ENCODE measurements at places on chromosomes 6 and 20. TPM values are rescaled to one million over a fixed set of nuclear protein-coding genes. Genes with fewer than 3 reads are reported as not detected.

Gene CCR6
- 2.3 TPM for total RNA-seq

DNA sequence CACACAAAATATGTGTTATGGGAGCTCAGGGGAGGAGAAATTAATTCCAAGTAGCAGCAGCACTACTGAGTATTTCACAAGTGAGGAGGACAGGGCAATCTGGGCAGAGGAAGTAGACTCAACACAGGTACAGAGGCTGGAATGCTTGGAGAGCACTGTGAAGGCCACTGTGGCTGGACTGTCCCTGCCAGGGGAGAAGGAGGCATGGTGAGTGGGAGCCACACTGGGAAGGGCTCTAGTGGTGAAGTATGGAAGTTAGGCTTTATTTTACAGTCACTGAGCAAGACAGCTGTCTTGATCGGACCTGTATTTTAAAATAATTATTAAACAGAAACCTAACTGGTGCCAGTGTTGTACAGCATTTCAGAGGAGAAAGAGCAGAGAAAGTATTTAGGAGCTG, 28.8 kb downstream of the FAM229B start:
- no peak for DNase-seq

GRCh38 chr6:14117158-14118090, at the start of gene CD83:
Gene CD83, plus strand, starts transcription at chr6:14117772. Its CDS starts 40 bp downstream, at chr6:14117812.
- DNase-seq = peak; percentile 67

- no peak for DNase-seq
Measured at GRCh38 chr20:12798286-12798685, 210.5 kb upstream of the SPTLC3 start.

DNA sequence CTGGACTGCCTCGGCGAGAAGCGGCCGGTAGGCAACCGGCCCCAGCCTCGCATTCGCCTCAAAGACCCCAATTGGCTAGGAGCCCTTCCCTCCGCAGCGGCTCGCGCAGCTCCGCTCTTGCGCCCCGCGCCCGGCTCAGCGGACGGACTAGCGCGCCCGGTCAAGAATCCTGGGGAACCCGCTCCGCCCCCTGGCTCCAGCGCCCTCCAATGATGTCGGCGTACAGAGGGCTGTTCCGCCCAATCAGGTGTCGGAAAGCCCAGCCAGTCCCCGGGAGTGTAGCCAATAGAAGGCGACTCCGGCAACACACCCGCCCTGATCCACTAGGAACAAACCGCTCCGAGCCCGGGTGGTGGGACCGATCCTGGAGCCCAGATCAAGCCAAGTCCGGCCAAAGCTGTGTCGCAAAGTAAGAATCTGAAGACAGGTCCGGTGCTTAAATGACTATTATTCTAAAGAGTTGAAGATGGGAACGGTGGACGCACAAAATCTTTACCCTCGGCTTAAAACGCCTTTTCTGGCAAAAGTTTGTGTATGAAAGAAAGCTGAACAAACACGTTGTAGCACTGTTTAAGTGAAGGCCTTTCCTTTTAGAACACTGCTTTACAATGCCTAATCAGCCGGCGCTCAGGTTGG, 132.2 kb downstream of the OGFRL1 start:
- DNase-seq = peak; percentile 95

DNA sequence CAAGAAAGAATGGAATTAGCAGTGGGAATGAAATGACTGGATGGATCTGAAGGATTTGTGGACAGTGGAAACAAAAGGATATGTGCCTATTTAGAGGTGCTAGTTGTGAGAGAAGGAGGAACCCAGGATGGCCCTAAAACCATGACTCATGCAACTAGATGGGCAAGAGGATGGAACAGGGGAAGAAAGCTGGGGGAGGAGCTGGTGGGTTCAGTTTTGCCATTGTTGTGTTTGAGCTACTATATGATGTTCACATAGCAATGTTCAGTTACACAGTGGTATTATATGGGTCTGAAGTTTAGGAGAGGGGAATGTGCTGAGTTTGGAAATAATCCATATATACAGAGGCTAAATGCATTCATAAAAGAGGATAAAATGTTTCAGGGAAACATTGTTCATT, 125.7 kb upstream of the SSTR4 start:
- no peak for DNase-seq

DNA sequence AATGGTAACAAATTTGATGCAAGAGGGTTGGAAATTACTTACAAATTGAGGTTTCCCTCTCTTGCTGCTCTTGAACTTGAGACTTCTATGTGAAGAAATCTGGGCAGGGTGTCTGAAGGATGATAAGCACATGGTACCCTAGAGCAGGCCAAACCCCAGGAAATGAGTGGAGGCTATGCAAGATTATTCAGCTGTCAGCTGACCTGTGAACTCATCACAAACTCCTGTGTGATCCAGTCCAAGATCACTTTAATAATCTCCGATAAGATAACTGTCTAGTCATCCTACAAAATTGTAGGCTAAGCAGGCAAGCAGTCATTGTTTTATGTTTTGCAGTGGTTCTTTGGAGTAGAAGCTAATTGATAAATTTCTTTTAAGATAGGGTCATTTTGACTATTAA, 213.1 kb downstream of the BTBD3 start:
- no peak for DNase-seq

Measured in Caki2 (cell line).